ENCODE measurements at places on chromosomes 7 and 10.

GRCh38 chr10:113222207-113222606 lies 272.2 kb downstream of the TCF7L2 start:
- DNase-seq, result no peak

- no peak for DNase-seq
Measured at GRCh38 chr7:70299472-70299807, 701.2 kb downstream of the AUTS2 start.

- no peak for DNase-seq
Measured at GRCh38 chr10:113021268-113022040, 71.4 kb downstream of the TCF7L2 start.

DNA sequence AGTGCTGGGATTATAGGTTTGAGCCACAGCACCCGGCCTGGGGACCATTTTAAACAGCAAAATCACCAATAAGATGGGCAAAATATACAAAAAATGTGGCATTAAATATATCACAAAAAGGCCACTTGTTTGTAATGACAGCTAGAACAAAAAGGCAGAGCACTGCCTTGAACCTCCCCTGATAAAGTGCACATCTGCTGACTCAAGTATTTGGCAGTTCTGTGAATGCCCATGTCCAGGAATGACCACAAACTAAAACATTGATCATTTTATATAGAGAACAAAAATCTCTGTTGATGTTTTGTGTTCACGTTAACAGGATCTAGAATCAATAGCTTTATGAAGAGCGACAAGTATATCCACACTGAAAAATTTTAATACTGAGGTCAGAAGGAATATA lies 21.5 kb downstream of the HERC4 start:
- DNase-seq, result no peak

- DNase-seq, result no peak
Measured at GRCh38 chr10:102580230-102580629, 64.0 kb upstream of the TRIM8 start.

DNA sequence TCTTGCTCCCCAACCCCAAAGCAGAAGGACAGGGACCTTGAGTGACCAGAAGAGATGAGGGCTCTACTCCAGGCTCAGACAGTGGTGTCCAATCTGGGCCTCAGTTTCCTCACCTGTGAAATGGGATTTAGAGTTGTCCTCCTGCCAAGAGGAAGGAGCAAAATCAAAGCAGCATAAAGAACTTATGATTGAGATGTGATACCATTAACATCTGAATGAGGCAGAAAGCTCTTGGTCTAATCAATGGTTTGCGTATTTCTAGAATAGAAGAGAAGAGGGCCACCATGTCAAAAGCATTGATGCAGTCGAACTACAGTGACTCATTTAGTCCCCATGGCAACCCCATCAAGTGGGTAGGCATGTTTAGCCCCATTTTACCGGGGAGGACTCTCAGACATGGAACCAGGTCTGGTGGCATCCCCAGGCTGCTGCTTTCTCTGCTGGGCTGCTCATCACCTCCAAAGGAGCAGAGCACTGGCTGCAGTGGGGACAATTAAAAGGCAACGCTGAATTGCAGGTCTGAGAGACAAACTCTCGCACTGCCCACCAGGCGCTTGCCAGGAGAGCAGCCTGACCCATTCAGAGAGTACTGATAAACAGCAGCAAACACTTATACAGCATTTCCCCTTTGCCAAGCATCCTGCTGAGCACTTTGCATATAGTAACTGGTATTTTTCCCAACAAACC lies 175.9 kb downstream of the NEURL1 start:
- DNase-seq, result no peak

DNA sequence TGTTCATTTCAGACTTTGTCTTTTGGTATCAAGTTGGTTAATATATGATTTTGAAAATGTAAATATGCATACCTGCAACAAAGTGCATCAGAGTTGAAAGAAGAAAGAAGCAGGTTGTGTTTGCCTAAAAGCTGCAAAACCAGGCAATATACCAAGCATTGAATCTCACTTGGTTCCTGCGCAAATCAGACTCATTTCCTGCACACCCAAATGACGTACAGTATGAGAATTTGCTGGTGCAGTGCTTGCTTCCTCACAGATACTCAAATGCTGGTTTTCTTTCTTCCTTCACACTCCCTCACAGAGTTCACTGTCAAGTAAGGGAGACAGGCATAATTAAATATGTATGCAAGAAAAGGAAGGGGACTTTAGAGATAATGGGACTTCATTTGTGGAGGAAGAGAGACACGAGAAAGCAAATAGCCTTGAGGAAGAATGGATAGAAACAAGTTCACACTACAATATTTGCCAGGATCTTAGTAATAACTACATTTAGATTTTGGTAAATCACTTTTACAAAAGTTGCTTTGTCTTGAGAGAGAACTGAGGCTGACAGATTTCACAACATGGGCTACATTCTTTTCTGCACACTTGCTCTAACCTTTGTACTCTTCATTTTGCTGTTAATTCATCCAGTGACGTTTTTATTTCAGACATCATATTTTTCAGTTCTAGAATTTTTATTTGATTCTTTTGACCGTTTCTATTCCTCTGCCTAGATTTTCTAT lies 56.9 kb upstream of the AOAH start:
- no peak for DNase-seq

GRCh38 chr7:158586499-158587161 lies 993 bp downstream of the PTPRN2 start:
- no peak for DNase-seq

DNA sequence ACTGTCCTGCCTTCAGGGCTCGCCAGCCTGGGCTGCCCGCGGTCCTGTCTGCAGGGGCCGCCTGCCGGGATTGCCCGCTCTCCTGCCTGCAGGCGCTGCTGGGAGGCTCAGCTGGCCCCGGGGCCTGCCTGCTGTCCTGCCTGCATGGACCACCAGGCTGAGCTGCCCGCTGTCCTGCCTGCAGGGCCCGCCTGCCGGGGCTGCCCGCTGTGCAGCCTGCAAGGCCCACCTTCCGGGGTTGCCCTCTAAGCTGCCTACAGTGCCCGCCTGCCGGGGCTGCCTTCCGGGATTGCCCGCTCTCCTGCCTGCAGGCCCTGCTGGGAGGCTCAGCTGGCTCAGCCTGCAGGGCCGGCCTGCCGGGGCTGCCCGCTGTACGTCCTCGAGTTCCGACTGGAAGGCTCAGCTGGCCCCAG lies 164.4 kb downstream of the GLRX3 start:
- no peak for DNase-seq

DNA sequence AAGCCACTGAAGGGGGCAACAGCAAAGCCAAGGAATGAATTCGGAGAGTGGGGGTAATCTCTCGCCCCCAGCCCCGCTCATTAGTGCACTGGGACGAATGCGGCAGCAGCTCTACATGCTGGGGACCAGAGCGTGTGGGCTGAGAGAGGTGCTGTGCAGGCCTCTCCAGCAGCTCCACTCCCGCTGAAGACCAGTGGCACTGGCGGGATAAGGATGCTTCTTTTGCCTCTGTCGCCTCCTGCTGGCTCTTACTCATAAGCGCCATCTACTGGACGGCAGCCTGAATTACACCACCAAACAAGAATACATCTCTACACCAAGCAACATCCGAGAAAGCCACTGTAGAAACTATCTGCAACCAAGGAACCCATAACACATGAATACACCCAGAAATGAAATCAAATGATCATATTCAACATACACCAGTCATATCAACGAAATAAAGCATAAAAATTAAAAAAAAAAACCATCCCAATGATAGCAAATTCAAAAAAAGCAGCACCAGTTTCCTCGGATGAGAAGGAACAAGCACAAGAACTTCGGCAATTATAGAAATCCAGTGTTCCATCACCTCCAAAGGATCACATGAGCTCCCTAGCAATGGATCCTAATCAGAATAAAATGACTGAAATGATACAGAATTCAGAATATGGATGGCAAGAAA lies 79.0 kb upstream of the TMEM168 start:
- DNase-seq, result peak; percentile 41

- no peak for DNase-seq
Measured at GRCh38 chr7:142883571-142884285, 1.8 kb downstream of the TRPV6 start.

GRCh38 chr10:5774987-5775620 lies 38.1 kb downstream of the GDI2 start:
- no peak for DNase-seq

DNA sequence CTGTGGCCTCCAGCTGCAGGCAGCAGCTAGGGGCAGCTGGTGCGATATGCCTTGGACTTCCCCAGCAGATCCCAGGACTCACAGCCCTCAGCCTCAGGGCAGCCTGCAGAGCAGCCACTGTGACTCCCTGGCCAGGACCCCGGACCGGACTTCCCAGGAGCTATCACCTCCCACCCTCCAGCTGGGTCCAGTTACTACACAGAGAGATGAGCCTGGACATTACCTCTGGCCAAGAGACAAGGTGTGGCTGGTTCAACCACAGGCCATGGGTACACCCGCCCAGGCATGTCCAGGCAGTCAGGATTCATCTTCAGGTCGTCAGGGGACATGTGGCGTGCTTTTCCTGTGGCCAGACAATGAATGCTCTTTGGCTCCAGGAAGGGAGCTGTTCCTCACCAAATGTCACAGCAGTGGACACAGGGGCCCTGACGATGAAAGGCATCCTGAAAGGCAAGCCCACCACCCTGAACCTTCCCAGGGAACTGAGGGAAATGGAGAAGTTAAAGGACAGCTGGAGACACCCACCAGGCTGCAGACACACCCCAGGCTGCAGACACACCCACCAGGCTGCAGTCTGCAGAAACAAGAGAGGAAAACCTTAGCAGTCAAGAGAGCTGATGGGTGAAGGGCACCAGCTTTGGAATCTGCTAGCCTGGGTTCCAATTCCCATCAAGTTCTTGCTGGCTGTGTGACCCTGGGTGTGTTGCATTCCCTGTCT lies 25.8 kb upstream of the NANOS1 start:
- DNase-seq, result no peak

GRCh38 chr7:127674361-127674760 lies 22.4 kb downstream of the SND1 start:
- no peak for DNase-seq

- DNase-seq, result no peak
Measured at GRCh38 chr10:79180414-79181221, 111.9 kb downstream of the ZMIZ1 start.

DNA sequence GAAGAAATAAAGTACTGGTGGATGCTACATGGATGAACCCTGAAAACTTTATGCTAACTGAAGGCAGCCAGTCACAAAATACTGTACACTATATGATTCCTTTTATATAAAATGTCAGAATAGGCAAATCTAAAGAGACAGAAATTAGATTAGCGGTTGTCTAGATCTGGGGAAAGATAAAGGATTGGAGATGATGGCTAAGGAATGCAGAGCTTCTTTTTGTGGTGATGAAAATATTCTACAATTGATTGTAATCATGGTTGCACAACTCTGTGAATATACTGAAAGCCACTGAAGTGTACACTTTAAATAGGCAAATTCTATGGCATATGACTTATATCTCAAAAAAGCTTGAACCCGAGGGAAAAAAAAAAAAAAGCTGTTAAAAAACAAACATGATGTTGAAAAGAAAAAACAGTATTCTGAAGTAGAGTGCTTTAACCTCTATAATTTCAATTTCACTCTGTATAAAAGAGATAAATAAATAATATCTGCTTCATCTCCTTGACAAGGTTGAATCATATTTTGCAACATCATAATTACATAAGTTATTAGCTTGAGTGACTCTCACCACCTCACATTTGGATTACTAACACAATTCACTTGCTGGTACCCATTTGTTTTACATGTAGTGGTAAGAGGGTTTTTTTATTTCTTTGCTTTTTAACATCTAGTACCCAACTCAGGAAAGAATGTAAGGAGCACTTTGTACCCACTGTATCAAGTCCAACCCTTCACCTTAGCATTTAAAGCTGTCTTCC lies 2.8 kb upstream of the GNAI1 start:
- no peak for DNase-seq

DNA sequence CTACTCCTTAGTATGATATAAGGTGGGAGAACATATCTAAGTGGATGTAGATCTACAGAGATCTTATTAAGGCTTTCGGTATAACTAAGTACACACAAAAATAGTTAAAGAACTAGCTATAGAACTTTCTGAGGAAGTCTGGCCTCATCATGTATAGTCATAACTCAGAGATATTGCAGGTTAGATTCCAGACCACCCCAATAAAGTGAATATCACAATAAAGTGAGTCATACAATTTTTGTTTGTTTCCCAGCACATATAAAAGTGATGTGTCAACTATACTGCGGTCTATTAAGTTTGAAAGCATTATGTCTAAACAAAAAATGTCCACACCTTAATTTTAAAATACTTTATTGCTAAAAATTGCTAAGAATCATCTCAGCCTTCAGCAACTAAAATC lies 24.7 kb upstream of the SEMA3A start:
- no peak for DNase-seq

GRCh38 chr10:96516337-96516736 lies 2.6 kb upstream of the TLL2 start:
- no peak for DNase-seq

GRCh38 chr10:132502544-132503300 lies 34.9 kb upstream of the INPP5A start:
- DNase-seq, result no peak

GRCh38 chr7:94576316-94576715 lies 66.7 kb downstream of the CASD1 start:
- DNase-seq, result no peak

DNA sequence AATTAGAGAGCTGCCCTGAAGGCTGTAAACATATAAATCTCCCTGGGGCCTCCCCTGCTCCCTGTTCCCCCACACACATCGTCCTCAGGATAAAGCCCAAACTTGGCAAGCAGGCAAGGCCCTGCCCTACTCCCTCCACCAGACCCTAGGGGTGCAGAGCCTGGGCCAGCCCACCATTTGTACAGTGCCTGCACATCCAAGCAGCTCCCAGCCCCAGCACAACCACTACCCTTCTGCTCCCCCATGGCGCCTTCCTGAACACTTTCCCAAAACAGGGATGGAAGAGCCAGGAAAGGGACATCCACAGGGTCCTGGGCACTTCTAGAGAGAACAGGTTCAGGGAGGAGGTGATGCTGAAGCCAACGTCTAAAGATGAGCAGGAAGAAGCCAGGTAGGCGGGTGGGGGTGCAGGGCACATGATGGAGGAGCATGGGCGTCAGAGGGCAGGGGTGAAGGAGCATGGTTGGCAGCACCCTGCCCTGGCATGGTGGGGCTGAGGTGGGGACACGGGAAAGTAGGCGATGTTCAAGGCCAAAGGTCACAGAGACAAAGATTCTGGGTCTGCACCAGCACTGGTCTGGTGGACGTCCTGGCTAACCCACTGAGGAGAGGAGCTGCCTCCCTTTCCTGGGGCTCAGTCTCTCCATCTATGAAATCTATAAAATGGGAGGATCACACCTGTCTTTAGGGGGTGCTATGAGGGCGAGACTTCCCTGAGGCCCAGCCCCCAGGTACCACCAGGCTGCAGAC lies 140.6 kb downstream of the ARHGAP22 start:
- DNase-seq, result no peak

GRCh38 chr7:157499121-157499834 lies 162.5 kb downstream of the DNAJB6 start:
- no peak for DNase-seq

DNA sequence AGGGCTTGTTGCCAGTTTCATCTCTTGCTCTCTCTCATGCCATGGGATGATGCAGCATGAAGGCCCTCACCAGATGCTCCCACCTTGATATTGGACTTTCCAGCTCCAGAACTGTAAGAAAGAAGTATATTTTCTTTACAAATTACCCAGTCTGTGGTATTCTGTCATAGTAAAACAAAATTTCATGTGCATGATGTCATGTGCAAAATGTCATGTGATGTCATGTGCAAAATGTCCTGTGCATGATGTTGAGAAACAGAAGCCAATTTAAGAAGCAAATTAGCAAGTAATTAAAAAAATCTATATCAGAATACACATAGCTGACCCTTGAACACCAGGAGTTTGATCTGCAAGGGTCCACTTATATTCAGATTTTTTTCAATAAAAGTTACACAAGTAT lies 56.6 kb downstream of the DNAJC1 start:
- no peak for DNase-seq

- DNase-seq, result no peak
Measured at GRCh38 chr10:91864744-91865143, 44.5 kb downstream of the FGFBP3 start.
